Endodermal cell (in vitro differentiated cells): ENCODE measurements at places on chromosomes 3 and 15. TPM values are rescaled to one million over a fixed set of nuclear protein-coding genes. Genes with fewer than 3 reads are reported as not detected.

EAF1 gene
- 29.0 to 36.1 TPM (median 33.1 TPM) in 3 replicates for total RNA-seq

BRPF1 gene
- 10.5 to 25.2 TPM (median 22.7 TPM) in 3 replicates for total RNA-seq

GOLGA8J gene
- total RNA-seq = 0.40 to 0.44 TPM in 2 of 3 replicates, not detected in the other

OR5K2 gene
- not detected in 3 replicates for total RNA-seq

CPN2 gene
- total RNA-seq = 0.22 and 0.29 TPM in 2 replicates

CCNB2 gene
- 82.2 to 87.2 TPM (median 83.3 TPM) in 3 replicates for total RNA-seq

MRPL46 gene
- total RNA-seq = 22.0 and 24.5 TPM in 2 replicates

SGO1 gene
- total RNA-seq = 27.0 to 49.3 TPM (median 44.8 TPM) in 3 replicates

SLC28A1 gene
- total RNA-seq = not detected in 2 replicates

FAM107A gene
- total RNA-seq = not detected in 3 replicates

DNAH12 gene
- 0.25 and 0.77 TPM in 2 replicates for total RNA-seq

HAUS2 gene
- total RNA-seq = 22.8 to 33.8 TPM (median 32.9 TPM) in 3 replicates

CRBN gene
- total RNA-seq = 35.3 to 56.0 TPM (median 42.1 TPM) in 3 replicates

SERF2 gene
- 573 to 618 TPM (median 613 TPM) in 3 replicates for total RNA-seq

FANCD2OS gene
- total RNA-seq = not detected in 2 replicates

SLC9C1 gene
- total RNA-seq = 0.24 to 0.50 TPM in 2 of 3 replicates, not detected in the other

XYLB gene
- total RNA-seq = 3.9 to 6.7 TPM (median 6.3 TPM) in 3 replicates

LRRC49 gene
- 7.3 to 13.5 TPM (median 10.7 TPM) in 3 replicates for total RNA-seq

MED12L gene
- total RNA-seq = 13.3 and 15.5 TPM in 2 replicates

CLSTN2 gene
- 0.13 to 0.59 TPM (median 0.23 TPM) in 3 replicates for total RNA-seq

GOLGA8T gene
- 0.20 TPM in 1 of 2 replicates, not detected in the other for total RNA-seq

SPCS1 gene
- 101 and 102 TPM in 2 replicates for total RNA-seq

VILL gene
- 14.4 and 16.0 TPM in 2 replicates for total RNA-seq

CCR2 gene
- total RNA-seq = not detected in 2 replicates

RHOV gene
- 1.8 and 2.5 TPM in 2 replicates for total RNA-seq

HTR3E gene
- total RNA-seq = not detected in 3 replicates

PPARG gene
- 3.1 and 3.8 TPM in 2 replicates for total RNA-seq

CASR gene
- total RNA-seq = 0.02 and 0.04 TPM in 2 replicates

TSC22D2 gene
- 14.8 to 29.2 TPM (median 25.6 TPM) in 3 replicates for total RNA-seq

SH3GL3 gene
- 3.8 to 6.0 TPM (median 4.4 TPM) in 3 replicates for total RNA-seq

SUMF1 gene
- 17.9 and 18.6 TPM in 2 replicates for total RNA-seq

GRAMD2A gene
- 2.0 to 6.1 TPM (median 2.4 TPM) in 3 replicates for total RNA-seq

CFAP100 gene
- total RNA-seq = 0.66 and 0.70 TPM in 2 replicates

ZNF774 gene
- total RNA-seq = 1.8 and 3.6 TPM in 2 replicates

GNB4 gene
- 11.9 to 13.3 TPM (median 13.1 TPM) in 3 replicates for total RNA-seq
